ENCODE measurements at places on chromosomes 3 and 15. TPM values are rescaled to one million over a fixed set of nuclear protein-coding genes. Genes with fewer than 3 reads are reported as not detected.

- peak; percentile 13 for DNase-seq
Measured at GRCh38 chr3:152574461-152575079, 260.4 kb upstream of the P2RY1 start.

- no peak for DNase-seq
Measured at GRCh38 chr3:62892951-62893350, 17.7 kb upstream of the CADPS start.

GRCh38 chr15:71743861-71744382 is 66.4 kb upstream of the NR2E3 start:
- DNase-seq: no peak

- no peak for DNase-seq
Measured at GRCh38 chr3:108486941-108487340, 23.5 kb downstream of the MYH15 start.

The FGF7 gene
- total RNA-seq: not detected

The KBTBD12 gene
- 0.28 TPM for total RNA-seq

The GOLGA6A gene
- total RNA-seq: 0.05 TPM

The PCCB gene
- 63.4 TPM for total RNA-seq

The EFCC1 gene
- total RNA-seq: 0.15 TPM
